ENCODE measurements at places on chromosomes 7 and 10.
A peak's percentile ranks its signal among the peaks of the same experiment; 100 is the strongest.

- DNase-seq = no peak
These were observed 9.3 kb upstream of the LFNG start for GRCh38 chr7:2510130-2510776.

DNA sequence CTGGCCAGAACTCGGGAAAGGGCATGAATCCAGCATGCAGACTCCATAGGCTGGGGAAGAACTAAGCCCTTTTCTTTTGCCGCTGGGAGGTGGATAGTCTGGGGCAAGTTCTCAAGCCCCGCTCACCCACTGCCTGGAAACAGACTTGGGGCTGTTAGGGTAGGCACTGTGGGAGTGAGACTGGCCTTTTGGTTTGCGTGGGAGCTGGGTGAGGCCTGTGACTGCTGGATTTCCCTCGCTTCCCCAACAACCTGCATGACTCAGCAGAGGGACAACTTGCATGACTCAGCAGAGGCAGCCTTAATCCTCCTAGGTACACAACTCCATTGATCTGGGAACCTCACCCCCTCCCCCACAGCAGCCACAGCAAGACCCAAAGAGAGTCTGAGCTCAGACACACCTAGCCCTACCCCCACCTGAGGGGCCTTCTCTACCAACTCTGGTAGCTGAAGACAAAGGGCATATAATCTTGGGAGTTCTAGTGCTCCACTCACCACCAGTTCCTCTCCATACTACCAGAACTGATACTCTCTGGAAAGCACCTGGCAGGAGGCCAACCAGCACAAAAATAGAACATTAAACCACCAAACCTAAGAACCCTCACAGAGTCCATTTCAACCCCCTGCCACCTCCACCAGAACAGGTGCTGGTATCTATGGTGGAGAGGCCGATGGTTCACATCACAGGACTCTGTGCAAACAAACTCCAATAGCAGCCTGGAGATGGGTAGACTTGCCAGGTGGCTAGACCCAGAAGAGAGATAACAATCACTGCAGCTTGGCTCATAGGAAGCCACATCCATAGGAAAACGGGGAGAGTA, 81.4 kb upstream of the LAMB4 start:
- no peak for DNase-seq

- DNase-seq = no peak
These were observed 122.6 kb upstream of the PFKP start for GRCh38 chr10:2944788-2945187.

- DNase-seq = no peak
These were observed 36.5 kb downstream of the CAMK2B start for GRCh38 chr7:44288811-44289340.

GRCh38 chr7:132095111-132095765, 481.0 kb downstream of the PLXNA4 start:
- DNase-seq = no peak

DNA sequence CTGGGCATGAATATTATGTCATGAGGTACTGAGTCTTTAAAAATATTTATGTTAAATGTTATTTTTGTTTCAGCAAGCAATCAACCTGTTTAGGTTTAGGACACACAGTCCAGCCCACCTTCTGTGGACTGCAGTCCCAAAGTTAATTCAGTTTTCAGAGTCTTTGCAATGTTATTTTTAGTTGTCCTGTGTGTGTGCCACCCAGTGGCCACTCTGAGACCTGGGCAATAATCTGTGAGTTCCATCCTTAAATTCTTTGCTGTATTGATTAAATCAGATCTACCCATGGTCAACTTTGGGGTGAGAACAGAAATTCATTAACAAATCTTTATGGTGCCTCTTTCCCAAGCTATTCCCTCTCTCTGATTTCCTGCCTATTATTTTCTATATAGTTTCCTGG, 415.1 kb downstream of the CCSER2 start:
- no peak for DNase-seq

DNA sequence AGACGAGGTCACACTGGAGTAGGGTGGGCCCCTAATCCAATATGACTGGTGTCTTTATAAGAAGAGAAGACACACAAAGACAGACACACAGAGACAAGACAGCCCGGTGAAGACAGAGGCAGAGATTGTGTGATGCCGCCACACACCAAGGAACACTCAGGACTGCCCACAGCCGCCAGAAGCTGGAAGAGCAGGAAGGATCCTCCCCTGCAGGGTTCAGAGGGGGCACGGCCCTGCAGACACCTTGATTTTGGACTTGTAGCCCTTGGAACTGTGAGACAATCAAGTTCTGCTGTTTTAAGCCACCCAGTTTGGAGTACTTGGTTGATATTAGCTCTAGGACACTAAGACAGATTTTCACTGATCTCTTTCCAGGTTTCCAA, 72.1 kb upstream of the NANOS1 start:
- DNase-seq = no peak

DNA sequence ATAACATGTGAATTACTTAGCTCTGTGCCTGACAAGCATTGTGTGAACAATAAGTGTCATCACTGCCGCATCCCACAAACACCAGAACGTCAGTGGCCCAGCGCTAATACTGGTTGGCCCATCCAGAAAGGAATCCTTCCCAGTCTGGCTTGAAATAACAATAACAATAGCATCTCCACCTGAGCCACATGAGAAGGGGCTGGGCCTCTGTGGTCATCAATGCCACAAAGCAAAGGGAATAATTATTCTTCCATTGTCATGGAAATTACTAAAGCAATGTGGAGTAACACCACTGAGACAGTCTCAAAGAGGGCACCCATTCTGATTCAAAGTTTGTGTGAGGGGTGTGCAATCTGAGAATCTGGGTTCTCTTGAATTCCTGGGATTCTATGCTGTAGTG, 105.7 kb upstream of the INHBA start:
- DNase-seq = no peak

- DNase-seq = no peak
These were observed 97.4 kb downstream of the ARID5B start for GRCh38 chr10:61998937-61999336.

DNA sequence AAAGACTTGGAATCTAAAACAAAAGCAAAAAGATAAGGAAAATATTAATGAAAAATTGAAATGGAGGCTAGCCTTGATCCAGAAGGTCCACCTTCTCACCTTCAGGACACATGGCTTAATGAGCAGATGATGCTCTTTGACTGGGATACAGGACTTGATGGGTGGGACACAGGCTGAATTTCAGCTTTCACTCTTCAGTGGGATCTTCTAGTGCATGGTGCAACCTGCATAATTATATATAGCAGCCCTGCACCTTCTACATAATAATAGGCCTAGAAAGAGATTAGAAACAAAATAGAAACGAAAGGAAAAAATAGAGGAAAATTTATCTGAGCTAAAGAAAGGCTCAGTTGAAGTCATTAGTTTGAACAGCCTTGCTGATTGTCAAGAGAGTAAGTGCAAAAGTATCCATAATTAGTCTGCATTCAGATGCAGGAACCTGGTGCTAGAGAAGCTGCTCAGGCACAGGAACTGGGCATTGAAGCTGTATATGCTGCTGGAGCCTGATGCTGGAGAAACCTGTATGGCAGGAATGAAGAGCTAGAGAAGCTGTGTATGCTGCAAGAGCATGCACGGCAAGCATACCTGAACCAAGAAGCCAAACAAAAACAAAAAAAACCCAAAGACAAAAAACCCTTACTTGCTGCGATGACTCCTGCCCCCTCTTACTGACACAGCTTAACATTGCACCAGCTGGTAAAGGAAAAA, 19.4 kb downstream of the MKLN1 start:
- no peak for DNase-seq

DNA sequence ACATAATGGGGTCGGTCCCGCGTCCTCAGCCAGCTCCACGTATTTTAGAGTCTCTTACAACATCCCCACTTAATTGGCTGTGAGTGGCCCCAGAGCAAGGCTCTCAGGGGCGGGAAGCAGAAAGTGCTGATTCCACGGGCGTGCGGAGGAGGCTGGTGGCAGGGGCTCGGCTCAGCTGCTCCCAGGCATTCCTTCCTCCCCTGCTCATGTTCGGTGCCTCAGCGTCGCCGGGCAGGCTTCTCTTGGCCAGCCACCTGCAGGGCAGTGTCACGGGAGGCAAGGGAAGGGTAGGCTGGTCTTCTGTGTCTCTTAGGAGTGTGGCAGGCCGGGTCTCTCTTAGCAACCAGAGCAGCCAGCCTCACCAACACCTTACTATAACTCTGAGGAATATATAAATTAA, 33.8 kb downstream of the IL15RA start:
- DNase-seq = no peak

- no peak for DNase-seq
These were observed 16.0 kb downstream of the TWIST1 start for GRCh38 chr7:19101472-19101871.

GRCh38 chr7:93765475-93765874, 125.1 kb downstream of the TFPI2 start:
- no peak for DNase-seq

- peak; percentile 34 for DNase-seq
These were observed 140.7 kb downstream of the SND1 start for GRCh38 chr7:127792528-127793342.

- DNase-seq = no peak
These were observed 37.2 kb downstream of the PDE1C start for GRCh38 chr7:32033006-32033405.

GRCh38 chr7:83276250-83276649, 113.6 kb upstream of the PCLO start:
- no peak for DNase-seq

DNA sequence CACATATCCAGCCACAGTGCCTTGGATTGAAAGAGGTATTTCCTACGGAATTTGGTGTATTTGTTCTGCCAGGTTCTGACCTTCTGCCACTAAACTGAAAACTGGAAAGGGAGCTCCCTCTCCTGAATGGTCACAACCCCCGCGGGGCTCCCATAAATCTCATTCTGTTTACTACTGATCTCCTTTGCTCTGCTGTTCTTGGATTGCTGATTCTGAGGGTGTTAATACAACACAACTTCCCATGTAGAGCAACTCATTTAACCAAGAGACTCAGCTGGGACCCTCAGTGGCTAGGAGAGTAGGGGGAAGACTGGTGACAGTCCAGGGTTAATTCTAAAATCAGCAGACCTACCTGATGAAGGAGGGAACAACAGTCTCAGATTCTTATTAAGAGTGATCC, 662.9 kb downstream of the INHBA start:
- DNase-seq = no peak

GRCh38 chr7:4519819-4520520, 162.1 kb upstream of the FOXK1 start:
- DNase-seq = no peak

- DNase-seq = no peak
These were observed 105.0 kb downstream of the KMT2C start for GRCh38 chr7:152330827-152331226.

DNA sequence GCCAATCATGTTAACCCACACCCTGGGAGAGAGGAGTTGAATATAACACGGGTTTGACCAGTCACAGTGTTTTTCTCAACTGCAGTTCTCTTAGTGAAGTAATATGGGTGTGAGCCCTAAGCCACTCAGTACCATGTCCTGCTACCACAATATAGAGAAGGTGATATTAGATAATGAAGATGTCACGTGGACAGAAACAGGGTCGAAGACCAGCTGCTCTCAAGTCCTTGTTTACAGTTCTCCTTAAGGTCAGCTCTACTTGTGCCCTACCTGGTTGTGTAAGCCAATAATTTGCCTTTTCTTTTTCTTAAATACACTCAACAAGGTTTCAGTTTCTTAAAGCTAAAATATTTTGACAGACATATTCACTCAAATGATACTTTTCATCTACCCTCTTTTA, 128.3 kb upstream of the POT1 start:
- peak; percentile 72 for DNase-seq

DNA sequence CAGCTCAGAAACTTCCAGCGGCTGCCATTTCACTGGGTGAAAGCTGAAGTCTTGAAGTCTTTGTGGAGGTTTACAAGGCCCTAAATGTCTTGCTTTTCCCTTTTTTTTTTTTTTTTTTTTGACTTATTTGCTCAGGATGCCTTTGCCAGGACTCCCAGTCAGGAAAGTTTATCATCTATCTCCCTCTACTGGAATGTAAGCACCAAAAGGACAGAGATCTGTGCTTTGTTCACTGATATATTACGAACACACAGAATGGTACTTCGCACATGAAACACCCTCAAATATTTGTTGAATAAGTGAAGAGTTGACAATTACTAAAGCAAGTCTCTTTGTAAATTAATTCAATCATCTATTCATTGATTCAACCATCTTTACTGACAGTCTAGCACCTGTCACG, 23.2 kb downstream of the ABCB4 start:
- DNase-seq = no peak

DNA sequence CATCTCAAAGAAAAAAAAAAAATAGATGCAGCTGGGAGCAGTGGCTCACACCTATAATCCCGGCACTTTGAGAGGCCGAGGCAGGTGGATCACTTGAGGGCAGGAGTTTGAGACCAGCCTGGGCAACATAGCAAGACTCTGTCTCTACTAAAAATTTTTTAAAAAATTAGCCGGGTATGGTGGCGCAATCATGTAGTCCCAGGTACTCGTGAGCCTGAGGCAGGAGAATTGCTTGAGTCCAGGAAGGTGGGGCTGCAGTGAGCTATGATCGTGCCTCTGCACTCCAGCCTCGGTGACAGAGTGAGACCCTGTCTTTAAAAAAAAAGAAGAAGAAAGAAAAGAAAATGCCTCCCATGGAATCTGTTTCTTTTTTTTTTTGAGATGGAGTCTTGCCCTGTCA, 31.9 kb downstream of the GTF2IRD1 start:
- no peak for DNase-seq

DNA sequence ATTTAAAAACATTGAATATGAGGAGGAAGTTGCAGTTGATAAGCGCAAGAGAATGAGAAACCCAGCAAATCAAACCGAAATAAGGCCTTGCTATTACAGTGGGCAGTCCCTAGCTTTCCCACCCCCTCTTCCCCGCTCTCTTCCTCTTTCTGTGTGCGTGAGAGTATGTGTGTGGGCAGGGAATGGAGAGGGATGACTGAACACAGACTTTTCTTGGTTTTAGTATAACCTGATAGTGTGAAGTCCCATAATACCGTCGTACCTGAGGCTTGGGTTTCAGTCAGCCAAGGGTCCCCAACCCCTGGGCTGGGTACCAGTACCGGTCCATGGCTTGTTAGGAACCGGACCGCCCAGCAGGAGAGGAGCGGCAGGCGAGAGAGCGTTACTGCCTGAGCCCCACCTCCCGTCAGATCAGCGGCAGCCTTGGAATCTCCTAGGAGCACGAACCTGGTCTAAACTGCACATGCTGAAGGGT, 255.3 kb downstream of the CELF2 start:
- no peak for DNase-seq

DNA sequence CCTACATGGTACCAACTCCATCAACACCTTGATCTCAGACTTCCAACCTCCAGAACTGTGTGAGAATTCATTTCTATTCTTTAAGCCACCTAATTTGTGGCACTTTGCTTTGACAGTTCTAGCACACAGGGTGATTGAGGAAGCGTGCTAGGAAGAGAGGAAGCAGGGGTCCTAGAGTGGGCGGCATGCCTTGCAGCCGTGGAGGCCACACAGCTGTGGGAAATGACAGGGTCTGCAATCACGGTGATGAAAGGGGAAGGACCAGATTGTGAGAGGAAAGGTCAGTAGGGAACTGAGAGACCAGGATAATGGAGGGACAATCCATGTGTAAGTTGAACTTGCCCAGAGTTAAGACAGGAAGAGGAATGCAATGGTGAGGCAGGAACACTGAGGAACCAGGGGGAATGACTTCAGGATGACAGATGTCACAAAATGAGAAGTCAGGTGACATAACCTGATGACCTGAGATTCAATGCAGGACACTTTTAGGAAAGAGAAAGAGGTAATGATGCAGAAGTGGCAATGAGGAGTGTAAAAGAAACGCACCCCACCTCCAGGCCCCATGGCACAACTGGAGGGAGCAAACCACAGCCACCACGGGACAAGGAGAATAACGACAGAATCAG, 87.3 kb upstream of the PIK3CG start:
- no peak for DNase-seq
